Left renal pelvis (tissue), 4 donors: ENCODE measurements at places on chromosomes 2 and 18. TPM values are rescaled to one million over a fixed set of nuclear protein-coding genes. Genes with fewer than 3 reads are reported as not detected.

- no peak for DNase-seq
These were observed 78.4 kb upstream of the ARL5A start for GRCh38 chr2:151906633-151906998.

DNA sequence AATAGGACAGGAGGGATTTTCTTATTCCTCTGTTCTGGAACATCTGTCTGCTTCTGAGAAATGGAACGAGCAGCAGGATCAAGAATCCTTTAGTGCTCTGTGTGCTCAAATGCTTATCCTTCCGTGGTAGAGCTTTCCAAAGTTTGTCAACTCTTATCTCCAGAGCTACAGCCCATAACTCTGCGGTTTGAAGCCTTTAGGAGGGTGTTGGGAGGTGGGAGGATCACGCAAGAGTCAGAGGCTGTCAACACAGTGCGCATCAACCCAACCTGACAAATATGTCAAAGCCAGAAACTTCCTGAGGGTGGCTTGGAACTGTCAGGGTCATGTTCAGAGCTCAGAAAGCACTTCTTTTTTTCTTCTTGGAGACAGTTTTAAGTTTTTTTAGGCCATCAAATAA lies 95.9 kb downstream of the CRIM1 start:
- DNase-seq = no peak

THUMPD2 gene
- polyA plus RNA-seq = 26.4 TPM

PDE11A gene
- polyA plus RNA-seq = 5.9 TPM

CCDC148 gene
- 1.2 TPM for polyA plus RNA-seq
